ENCODE measurements at places on chromosomes 2 and 18. TPM values are rescaled to one million over a fixed set of nuclear protein-coding genes. Genes with fewer than 3 reads are reported as not detected.

DNA sequence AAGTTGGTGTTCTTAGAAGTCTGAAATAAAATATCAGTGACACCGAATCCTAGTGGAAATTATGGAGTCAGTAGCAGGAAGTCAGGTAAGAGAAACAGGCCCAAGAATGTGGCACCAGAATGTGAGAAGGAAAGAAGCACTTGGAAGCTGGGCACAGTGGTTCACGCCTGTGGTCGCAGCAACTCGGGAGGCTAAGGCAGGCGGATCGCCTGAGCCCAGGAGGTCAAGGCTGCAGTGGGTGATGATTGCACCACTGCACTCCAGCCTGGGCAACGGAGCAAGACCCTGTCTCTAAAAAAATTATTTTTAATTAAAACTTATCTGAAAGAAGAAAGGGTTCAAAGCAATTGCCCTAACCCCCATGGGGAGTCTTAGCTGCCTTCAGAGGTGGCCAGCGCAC, 268.3 kb upstream of the SALL3 start:
- no peak for DNase-seq

GRCh38 chr2:68418855-68419254, 48.2 kb downstream of the FBXO48 start:
- no peak for DNase-seq

DNA sequence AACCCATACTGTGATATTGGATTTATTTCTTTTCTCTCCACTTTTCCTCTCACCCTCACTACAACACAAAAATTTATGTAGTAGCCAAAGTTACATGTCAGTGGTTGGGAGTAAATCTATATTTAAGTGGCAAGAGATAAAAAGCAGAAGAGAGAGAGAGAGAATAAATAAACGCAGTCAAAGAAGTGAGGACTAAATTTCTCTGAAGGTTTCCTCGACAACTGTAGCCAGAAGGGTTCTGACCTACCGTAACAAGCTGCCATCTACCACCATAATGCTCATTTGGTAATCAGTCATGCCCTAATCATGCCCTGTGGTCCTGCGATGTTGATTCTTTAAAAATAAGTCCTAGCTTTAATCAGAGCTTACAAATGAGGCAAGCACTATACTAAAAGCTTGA, 9.1 kb downstream of the ARHGAP28 start:
- DNase-seq = no peak

- peak; percentile 89 for DNase-seq
These were observed 24.9 kb upstream of the YWHAQ start for GRCh38 chr2:9655441-9656269.

Gene CRYGD
- not detected for total RNA-seq

DNA sequence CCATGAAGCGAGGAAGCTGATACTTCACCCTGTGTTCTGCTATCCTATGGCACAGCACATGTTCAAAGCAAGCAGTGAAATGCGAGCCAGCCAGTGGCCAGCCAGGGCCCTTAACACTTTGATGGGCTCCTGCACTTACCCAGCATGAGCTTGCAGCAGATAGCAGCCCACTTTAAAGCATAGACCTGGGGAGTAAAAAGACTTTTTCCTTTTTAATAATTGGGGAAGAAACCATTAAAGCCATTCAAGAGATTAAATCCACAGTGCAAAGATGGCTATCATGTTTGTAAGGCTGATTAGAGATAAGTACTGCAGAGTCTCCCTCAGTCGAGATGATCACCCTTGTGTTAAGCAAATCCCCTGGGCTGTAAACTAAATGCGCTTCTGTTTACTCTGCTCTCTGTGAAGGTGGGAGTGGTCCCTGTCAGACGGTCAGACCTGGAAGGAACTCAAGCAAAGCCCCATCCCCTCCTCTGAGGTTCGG, 15.7 kb downstream of the CCBE1 start:
- no peak for DNase-seq

GRCh38 chr18:78804206-78805030, 175.2 kb upstream of the SALL3 start:
- no peak for DNase-seq

DNA sequence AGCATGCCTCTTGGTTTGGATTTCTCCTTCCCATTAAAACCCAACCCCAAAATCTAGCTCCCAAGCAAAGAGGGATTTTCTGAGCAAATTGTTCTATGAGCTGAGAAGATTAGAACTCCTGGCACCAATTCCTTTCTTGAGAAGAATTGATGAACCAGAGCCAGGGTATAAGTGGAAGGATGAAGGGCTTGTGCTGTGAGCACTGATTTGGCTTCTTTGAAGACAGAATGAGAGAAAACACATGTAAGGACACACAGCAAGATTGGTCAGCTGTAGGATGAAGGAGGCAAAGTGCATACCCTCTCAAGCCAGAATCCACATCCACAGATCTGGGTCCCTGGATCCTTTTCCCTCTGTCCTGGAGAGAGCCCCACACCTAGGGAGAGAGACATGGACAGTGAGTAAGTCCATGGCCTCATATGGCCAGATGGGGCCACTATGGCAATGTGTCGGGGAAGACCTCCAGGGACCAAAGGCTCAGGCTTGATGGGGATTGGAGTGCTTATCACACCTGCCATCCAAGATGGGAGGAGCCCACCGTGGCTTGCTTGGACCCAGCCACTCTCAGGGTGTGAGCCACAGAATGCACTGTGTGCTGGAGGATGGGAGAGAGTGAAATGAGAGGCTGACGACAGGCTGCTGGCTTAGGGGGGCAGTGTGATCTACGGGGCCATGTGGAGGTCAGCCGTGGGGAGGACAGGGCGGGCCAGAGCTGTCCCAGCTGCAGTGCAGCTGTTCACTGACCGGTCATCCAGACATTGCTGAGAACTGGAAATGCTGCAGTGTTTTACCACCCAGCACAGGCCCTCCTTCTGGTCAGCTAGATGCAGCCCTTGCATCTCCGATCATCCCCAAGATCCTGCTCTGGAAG, 339.8 kb downstream of the CYP26B1 start:
- peak; percentile 68 for DNase-seq

DNA sequence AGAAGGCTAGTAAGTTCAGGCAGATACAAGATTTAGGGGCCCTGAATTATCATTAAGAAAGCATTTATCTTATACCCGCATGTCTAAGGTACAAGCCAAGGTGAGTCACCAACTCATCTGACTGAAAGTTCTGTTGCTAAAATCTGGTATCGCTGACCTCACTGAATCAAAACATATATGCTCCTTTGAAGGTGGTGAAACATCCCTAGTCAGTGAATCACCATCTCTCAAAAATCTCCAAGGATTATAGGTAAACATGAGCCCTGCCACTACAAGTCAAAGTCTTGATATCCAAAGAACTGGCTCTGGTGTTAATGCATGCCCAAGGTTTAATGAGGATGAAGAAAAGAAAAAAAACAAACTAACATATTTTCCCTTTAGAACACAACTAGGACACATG, 43.5 kb downstream of the IRS1 start:
- DNase-seq = no peak

- DNase-seq = peak; percentile 6
These were observed 69.2 kb downstream of the TNS1 start for GRCh38 chr2:217933617-217933993.

Gene TMEM18
- total RNA-seq = 15.0 TPM

GRCh38 chr2:62347563-62348270, 151.8 kb downstream of the B3GNT2 start:
- DNase-seq = no peak

DNA sequence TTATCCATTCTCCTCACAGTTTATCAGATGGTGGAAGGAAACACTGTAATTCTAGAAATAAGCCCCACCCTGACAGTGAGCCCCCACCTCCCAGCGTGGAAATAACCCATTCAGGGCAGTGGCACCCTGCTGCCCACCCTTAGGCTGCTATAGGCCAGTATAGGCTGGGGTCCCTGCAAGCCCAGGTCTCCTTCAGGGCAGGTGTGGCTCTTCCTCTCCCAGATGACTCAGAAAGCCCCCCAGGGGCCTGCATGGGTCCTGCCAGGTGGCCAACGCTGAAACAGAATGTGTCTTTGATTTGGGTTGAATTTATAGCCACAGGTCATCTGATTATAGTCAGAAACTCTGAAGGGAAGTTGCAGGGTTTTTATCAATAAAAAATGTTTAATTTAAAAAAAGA, 136.4 kb downstream of the SH3RF3 start:
- no peak for DNase-seq

GRCh38 chr2:104746299-104746698, 107.6 kb upstream of the POU3F3 start:
- DNase-seq = no peak

Gene ANO7
- total RNA-seq = 1.2 TPM

DNA sequence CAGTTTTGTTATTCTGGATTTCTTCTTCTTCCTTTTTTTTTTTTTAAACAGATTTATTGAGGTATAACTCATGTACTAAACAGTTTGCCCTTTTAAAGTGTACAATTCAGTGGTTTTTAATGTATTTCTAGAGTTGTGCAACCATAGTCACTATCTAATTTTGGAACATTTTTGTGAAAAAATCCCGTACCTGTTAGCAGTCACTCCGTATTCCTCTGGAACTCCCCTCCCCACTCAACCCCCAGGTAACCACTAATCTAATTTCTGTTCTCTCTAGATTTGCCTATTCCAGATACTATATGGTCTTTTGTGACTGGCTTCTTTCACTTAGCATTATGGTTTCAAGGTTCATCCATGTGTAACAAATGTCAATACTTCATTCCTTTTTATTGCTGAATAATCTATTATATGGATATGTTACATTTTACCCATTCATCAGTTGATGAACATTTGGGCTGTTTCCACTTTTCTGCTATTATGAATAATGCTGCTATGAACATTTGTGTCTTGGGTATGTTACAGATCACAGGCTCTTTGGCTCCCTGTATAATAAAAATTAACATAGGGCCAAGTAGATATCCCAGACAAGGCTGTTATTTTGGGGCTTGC, 21.9 kb downstream of the EHBP1 start:
- no peak for DNase-seq

DNA sequence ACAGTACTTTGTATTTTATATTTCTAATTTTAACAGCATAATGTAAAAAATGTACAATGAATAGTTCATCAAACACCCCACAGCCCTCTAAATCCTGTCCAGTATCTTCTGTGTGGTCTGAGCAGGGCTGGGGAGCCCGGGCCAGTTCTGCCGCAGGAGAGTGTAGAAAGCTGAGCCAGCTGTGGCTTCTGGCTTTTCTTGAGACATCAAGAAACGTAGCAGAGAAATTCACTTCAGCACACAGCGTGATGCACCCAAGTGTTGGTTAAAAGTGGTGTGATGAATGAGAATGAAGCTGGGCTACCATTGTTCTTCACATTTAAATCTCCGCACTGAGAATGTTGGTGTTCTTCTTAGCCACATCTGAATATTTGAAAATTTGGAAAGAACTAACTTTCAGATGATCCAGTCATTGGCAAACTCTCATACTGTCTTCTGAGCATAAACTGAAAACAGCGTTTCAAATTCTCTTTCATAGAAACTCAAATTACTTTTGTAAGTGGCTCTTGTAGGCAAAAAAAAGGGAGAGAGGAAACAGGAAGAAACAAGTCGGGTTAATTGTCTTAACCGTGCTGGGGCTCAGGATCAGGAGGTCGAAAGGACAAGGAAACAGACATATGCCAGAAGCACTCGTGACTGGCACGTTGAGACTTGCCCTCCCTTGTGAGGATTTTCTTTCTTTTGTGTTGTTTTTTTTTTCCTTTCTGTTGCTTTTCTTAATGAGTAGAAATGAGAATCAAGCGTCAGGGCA, 23.4 kb upstream of the TMEM87B start:
- peak; percentile 4 for DNase-seq

DNA sequence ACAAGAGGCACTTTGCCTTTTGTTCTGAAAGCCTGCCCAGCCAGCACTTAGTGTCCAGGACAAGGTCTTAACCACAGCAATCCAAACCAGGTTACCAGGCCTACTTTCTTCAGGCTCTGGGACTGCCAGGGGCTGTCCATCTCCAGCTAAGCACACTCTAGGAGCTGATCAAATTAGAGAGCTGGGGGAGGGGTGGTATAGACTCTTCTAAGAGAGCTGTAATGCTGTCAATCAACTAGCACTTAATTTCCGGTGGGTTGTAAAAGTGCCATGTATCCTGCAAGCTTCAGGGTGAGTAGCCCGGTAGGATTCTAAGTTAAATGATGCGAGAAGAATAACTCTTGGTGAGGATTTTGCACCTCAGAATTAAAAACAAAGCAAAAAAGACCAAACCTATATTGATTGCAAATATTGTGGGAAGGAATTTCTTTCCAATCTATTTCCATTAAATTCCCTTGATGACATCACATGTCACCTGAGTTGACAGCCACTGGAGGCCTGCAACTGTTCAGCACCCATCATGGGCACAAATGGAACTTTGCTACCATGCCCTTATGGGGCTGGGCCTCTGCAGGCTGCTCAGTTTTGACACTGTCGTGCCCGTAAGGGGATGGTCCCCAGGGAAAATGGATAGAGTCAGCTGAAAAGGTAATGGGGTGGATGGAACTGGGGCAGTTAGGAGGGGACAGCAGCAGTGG, 8.7 kb upstream of the COX7A2L start:
- no peak for DNase-seq

DNA sequence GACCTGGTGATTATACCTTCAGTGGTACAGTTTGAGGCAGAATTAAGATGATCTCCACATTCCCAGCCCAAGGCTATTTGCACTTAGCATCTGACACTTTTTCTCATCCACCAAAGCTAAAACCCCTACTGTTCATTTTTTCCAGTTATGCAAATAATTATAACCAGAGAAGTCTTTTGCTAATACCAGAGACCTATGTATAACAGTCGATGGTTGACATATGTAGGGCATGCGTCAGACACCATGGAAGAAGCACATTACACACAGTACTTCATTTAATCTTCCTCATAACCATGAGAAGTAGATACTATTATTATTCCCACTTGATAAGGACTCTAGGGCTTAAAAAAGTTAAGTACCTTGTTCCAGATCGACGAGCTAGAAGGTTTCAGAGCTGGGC, 36.5 kb downstream of the AP1S3 start:
- no peak for DNase-seq

DNA sequence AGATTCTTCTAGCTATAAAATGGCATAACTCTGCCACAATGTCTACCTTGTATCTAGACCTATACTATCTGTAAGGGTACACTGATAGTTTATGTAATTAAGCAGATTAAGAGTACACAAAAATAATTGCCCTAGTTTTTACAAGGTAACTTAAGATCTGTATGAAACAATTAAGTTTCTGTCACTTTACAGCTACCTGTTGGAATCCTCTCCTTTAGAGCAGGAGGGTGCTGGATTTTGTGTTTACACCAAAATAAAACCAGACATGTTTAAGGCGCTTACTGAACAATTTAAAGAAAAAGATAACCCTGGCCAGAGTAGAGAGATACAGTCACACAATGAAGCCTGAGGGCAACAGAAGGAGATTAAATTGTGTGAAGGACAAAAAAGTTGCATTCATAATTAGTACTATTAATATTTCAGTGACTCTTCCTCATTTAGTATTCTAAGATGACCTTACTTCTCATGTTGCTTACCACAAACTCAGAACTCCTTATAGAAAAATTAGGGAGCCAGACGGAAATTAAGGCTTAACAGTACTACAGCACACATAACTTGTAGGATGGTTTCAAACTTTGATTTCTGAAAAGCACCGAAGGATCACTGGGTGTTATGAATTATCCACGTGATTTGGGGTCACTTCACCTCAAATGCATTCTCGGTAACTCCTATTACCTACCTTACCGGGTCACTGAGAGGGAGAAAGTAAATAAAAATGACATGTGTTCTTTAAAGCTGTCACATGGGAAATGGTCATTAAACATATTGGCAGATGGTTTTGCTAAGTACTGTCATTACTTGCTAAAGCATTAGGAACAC, 1.0 kb downstream of the DARS1 start:
- DNase-seq = peak; percentile 22

Gene ZBTB14
- total RNA-seq = 16.3 TPM

Gene SLC4A3
- total RNA-seq = 2.5 TPM

Gene CCDC141
- not detected for total RNA-seq

Gene SERPINB13
- not detected for total RNA-seq

- no peak for DNase-seq
These were observed 49.6 kb downstream of the LINC00305 start for GRCh38 chr18:64099244-64099643.

- no peak for DNase-seq
These were observed 43.3 kb downstream of the PLB1 start for GRCh38 chr2:28539118-28539541.
